ENCODE measurements at places on chromosomes 7 and 10. TPM values are rescaled to one million over a fixed set of nuclear protein-coding genes. Genes with fewer than 3 reads are reported as not detected.

Gene STEAP4
- polyA plus RNA-seq = not detected

Gene SAP25
- polyA plus RNA-seq = 0.20 TPM

DNA sequence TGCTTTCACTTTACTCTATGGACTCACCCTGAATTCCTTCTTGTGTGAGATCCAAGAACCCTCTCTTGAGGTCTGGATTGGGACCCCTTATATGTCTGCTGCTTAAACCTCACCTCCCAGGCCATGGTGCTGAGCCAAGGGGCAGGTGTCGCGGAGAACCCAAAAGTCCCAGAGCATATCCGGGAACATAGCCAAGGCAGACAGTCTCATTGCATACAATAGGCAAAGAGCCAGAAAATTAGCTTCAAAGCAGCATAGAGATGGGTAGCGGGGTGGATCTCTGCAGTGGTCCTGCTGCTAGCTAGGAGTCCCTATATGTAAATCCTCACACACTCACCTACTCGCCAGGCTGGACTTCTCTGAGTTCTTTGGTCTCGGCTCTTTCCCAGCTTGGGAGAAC lies 5.5 kb downstream of the CCL24 start:
- no peak for DNase-seq

Gene FBXO24
- polyA plus RNA-seq = 0.31 TPM

DNA sequence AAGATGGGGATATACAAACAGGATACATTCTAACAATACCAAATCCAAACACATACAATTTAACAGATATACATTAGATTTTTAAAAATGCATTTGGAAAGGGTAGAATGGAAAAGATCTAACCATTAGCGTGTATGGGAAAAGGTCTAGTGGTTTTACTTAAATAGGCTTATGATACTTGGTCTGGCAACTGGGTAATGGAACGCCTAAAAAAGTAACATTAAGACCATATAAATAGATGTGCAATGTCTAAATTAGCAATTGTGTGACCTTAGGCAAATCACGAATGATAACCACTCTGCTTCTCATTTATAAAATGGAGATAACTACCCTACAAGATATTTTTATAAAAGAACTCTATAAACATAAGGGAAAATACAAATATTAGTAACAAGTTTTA lies 135.2 kb downstream of the CNOT4 start:
- DNase-seq = no peak

DNA sequence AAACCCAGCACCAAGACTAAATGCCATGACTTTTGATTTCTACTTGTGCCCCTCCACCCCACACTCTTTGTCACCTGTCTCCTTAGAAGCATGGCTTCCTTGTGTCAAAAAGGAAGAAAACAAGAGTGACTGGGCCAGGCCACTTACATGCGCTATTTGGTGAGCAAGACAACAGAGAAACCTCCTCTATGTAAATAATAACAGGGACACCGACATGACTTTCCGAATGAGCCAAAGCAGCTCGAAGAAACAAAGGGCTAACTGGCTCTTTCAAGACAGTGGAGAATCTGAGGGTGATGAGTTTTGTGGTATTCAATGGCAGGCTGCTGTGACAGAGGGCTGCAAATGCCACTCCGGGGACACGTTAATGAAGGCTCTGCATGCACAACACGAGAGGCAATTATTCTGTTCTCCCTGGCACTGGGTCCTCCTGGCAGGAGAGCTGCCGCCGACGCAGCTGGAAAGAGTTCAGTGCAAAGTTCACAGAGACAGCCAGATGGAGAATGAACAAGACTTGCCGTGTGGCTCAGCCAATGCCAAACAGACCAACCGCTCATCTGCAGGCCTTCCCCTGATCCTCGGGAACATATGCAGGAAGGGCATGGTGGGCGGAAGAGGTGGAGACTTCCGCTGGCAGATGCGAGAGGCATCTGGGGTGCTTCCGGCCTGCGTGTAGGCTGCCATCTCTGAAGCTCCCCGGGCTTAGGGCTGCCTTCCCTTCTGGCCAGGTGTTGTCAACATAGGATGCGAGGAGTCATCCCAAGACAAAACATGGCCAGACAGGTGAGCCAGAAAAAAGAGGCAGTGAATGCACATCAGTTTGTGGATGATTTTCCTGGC lies 59.1 kb upstream of the SMNDC1 start:
- no peak for DNase-seq

DNA sequence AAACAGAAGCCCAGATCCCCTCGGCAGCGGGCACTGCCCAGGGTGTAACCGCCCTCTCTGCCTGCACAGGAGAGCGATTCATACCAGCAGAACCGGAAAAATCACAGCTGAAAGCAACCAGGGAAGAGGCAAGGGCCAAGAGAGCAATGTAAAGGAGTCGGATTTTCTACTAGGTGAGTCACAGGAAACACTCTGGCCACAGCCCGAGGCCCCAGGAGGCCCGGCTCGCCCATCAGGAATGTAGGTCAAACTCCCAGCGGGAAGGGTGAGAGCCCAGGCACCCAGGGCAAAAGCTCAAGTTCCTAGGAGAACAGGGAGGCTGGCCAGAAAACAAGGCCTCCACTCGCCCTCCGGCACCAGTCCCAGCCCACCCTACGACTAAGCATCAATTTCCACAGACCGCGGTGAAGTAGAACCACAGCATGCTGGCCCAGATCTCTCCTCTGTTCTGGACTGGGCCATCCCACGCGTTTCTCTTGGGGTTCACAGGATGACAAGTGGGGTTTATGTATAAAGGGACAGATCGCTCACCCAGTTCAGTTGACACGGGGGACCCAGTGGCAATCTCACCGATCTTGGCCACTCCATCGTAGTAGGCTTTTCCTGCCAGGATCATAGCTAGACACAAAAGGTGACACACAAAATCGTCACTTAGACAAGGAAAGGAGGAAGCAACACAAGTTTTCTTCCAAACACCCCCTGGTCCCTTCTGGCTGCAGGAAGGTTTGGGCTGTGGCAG lies 46.2 kb downstream of the BAIAP2L1 start:
- peak; percentile 62 for DNase-seq

GRCh38 chr10:123462246-123462645 lies 203.9 kb upstream of the GPR26 start:
- DNase-seq = no peak

DNA sequence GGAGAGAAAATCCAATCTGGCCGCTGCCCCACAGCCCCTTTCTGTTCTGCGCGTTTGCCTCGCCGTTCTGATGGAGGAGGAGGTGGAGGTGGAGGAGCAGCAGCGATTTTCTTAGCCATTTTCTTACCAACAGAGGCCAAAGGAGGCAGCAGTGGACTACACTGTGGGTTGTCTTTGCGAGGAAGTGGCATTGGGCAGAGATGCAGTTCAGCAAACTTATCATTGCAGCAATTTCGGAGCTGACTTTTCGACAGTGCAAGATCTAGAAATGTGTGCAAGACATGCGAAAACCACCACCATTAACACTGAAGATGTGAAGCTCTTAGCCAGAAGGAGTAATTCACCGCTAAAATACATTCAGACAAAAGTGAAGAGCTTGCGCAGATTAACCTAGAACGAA lies 1.9 kb upstream of the ARL4A start:
- no peak for DNase-seq

GRCh38 chr10:67603086-67603485 lies 92.9 kb downstream of the CTNNA3 start:
- no peak for DNase-seq

DNA sequence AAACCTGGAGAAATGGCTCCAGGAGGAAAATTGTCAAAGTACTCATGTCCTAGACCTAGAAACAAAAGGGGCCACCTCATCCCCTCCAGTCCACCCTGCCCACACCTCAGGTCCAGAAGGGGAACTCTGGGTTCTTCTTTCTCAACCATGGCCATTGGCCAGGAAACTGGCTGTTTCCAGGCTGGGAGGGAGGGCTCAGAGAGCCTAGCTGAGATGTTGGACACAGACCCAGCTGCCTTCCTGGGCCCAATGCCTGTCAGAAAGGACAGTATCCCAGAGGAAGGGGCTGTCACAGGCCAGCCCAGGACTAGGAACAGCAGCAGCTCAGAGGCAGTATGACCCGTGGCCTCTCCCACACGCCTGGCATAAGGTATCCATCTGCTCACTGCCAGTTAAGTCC lies 9.6 kb downstream of the GRID1 start:
- DNase-seq = no peak

GRCh38 chr7:15326044-15326644 lies 235.7 kb downstream of the AGMO start:
- DNase-seq = peak; percentile 3

Gene CEP55
- polyA plus RNA-seq = 6.5 TPM

Gene ADRA2A
- polyA plus RNA-seq = not detected

Data from HepG2 (cell line).